Stimulated activated CD4-positive, alpha-beta T cell treated with anti-CD3 and anti-CD28 coated beads, Interleukin-1b, Interleukin-23, amount 100 ng/mL, for 48 hours (primary cell): ENCODE measurements at places on chromosomes 4 and X.

GRCh38 chr4:6788123-6788522, 5.6 kb downstream of the KIAA0232 start:
- no peak for DNase-seq

- no peak for DNase-seq
Observed at GRCh38 chr4:179695175-179695574, 2252.9 kb upstream of the AGA start.

DNA sequence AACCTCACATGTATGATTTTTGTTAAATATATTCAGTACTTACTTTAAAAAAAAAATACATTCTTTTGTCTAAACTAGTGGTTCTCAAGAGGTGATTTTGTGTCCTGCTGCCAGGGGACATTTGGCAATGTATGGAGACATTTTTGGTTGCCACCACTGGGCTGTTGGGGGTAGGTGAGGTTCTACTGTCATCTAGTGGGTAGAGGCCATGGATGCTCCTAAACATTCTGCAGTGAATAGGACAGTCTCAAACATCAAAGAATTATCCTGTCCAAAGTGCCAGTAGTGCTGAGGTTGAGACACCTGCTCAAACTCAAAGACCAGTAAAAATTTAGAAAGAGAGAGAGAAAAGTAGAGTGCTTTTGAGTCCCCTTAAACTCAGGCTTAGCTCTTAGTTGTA, 32.9 kb upstream of the PGM2 start:
- DNase-seq, result no peak

- DNase-seq, result no peak
Observed at GRCh38 chr4:155600244-155600643, 66.4 kb upstream of the GUCY1A1 start.

- no peak for DNase-seq
Observed at GRCh38 chr4:169256101-169256612, 14.6 kb downstream of the SH3RF1 start.

DNA sequence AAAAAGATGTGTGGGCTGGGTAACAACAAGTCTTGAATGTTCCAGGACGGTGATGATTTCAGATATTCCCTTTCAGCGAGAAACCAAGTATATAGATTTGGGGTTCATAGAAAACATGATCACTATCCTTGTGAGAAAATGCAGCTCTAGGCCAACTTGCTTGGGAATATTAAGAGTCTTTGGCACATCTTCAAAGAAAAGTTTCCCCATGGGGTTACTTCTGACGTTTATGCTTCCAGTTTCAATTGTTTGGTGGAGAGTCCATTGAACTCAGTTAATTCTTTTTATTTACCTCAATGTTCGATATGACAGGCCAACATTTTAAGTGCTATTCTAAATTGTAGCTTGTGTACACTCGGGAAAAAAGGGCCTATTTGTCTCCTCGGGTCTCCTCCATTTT, 126.7 kb downstream of the NHS start:
- no peak for DNase-seq

DNA sequence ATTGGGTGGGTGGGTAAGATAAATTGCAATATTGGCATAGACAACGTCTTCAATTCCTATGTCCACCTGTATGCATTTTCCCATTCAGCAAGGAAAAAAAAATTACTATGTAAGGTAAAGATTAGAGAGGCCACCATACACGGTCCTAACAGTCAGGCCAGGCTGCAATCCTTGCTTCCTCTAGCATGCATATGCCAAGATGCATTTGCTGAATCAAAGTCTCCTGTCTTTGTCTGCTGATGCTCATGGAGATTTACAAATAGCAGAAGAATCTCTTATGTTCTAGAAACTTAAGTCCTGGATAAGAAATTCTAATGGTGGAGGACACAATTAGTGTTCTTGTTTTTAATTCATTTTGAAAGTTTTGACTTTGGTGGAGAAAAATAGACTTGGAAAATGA, 206.8 kb downstream of the PDGFC start:
- no peak for DNase-seq

DNA sequence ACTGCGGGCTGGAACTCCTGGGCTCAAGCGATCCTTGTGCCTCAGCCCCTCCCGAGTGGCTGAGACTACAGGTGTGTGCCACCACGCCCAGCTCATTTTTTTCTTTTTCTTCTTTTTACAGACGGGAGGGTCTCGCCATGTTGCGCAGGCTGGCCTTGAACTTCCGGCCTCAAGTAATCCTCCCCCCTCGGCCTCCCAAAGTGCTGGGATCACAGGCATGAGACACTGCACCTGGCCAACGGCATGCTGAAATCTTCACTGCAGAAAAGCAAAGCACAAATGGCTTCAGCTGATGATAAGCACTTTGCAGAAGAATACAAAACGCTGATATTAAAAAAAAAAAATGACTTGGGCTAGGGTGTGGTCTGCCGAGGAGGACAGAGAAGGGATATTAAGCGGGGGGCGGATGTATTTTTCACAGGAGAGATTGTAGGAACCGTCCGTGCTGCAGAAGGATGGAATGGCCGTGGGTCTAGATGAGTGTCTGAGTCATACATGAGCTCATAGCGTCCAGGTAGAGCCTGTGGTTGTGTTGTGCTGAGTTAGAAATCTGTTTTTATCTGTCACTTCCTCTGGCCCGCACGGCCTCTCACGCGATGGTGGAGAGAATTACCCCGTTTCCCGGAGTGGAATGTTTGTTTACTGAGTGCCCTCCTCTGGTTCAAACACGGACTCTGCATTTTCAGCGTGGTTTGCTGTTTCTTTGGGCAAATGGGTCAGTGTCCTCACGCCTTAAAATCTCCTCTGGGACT, 8.5 kb upstream of the AKAP17A start:
- peak; percentile 69 for DNase-seq

DNA sequence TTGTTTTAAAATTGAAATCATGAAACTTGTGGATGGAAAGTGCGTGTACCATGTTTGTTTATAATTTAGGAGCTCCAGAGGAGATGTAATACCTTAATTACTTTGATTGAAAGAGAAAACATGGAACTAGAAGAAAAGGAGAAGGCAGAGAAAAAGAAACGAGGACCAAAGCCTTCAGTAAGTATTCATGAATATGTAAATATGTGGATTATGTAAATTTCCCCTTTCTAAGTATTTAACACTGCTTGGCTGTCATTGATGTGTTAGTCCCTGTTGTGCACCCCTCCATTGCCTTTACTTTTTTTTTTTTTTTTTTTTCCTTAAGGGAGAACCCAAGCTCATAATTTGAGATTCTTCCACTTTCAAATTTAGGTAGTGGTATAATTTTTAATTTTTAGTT, 36.4 kb downstream of the SMARCA5 start:
- no peak for DNase-seq
